Cortex of kidney (tissue), 1 donor: ENCODE measurements at places on chromosomes 12 and 14.

DNA sequence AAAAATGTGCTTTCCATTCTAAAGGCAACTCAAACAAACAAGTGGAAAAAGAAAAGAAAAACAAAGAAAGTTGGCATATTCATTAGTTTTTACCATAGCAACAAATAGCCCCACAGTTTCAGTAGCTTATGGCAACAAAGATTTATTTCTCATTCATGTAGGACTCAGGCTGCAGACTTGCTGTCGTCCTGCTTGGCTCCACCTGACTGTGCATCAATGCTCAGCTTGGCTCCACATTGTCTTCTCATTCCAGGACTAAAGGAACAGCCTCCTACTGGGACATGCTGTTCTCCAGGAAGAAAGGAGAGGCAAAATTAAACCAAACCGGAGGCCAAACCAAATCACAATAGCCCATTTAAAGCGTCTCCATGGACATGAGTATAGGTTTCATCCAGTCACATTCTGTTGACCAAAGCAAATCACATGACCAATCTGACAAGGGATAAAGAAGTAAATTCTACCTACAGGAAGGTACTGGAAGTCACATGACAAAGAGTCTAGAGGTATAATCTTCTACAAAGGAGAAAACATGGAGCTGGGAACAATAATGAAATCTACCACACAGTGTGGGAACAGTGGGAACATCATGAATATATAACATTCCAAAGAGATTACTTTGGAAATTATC, 222.5 kb downstream of the PIK3C2G start:
- DNase-seq: no peak

- no peak for DNase-seq
Measured at GRCh38 chr14:102362084-102362483, 606 bp downstream of the CINP start.

DNA sequence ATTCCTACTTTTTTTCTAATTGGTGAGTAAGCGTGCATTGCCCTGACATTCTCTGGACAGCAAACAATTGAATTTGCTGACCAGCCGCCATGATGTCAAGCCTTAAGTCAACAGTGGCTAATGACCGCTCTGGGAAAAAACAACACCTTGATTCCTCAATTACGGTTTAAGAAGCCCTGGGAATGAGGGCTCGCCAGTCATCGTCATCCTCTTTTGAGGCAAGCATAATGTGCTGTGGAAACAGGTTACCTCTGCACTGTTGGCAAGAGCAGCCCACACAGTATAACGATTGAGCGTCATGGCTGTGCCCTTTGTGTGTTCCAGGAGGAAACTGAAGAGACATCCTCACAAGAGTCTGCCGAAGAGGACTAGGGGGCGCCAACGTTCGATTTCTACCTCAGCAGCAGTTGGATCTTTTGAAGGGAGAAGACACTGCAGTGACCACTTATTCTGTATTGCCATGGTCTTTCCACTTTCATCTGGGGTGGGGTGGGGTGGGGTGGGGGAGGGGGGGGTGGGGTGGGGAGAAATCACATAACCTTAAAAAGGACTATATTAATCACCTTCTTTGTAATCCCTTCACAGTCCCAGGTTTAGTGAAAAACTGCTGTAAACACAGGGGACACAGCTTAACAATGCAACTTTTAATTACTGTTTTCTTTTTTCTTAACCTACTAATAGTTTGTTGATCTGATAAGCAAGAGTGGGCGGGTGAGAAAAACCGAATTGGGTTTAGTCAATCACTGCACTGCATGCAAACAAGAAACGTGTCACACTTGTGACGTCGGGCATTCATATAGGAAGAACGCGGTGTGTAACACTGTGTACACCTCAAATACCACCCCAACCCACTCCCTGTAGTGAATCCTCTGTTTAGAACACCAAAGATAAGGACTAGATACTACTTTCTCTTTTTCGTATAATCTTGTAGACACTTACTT, 138.9 kb downstream of the HMGA2 start:
- DNase-seq: no peak

DNA sequence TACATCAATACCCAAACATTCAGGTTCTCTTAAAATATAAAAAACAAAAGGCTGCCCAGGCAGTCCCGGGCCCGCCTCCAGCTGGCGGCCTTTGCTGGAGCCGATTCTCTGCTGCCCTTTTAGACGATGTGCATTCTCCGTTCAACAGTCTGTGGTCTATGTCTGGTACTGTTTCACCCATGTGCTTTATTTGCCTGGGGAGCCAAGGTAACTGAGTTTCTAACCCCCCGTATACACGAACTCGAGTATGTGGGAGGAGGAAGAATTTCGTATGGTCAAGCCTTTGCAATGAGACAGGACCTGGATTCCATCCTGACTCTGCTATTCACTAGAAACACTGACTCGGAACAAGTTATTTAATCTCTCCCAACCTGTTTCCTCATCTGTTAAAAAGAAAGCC, 54.1 kb upstream of the GPR68 start:
- no peak for DNase-seq

DNA sequence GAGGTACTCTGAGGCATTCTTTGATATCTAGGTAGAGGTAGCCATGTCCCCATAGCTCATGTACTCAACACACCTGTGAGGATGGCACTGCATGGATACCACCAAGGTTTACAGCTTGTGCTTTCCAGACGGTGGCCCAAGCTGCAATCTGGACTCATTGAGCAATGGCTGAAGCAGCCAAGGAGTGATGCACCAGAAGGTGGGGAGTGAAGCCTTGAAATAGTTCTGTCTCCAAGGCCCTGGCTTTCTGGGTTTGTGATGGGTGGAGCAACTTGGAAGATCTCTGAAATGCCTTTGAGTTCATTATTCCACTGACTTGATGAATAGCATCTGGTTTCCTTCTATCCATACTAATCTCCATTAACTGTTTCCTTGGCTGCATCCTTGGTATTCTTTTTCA, 290.0 kb upstream of the NOVA1 start:
- no peak for DNase-seq

DNA sequence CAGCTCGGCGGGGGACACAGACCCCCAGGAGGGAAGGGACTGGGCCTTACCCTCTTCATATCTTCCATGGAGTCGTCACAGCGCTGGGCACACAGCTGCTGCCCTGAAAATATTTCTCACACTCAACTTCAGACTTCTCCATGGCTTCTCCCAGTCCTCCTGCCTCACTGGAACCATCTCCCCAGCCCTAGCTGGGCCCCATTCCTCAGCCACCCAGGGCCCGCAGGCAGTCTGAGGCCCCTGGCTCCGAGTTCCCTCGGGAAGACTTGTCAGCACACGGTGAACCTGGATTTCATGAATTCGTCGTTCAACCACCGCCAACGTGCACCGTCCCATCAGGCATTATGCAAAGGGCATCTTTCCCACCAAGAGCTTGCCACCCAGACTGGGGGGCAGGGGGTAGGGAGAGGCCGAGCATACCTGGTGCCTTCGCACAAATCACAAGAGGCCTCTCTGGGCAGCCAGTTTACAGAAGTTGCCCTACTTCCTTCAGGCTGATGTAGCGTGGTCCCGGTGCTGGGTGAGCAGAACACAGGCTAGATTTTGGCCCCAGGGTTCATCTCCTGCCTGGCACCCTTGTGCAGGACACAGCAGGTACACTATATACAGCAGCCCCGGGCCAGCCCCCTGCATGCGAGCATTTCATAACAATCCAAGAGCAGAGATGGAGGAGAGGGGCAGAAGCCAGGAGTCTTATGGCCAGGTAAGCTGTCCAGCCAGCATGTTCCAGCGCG, 44.2 kb downstream of the LTBP2 start:
- DNase-seq: no peak

GRCh38 chr12:90589956-90590355, 365.0 kb downstream of the CCER1 start:
- DNase-seq: no peak

DNA sequence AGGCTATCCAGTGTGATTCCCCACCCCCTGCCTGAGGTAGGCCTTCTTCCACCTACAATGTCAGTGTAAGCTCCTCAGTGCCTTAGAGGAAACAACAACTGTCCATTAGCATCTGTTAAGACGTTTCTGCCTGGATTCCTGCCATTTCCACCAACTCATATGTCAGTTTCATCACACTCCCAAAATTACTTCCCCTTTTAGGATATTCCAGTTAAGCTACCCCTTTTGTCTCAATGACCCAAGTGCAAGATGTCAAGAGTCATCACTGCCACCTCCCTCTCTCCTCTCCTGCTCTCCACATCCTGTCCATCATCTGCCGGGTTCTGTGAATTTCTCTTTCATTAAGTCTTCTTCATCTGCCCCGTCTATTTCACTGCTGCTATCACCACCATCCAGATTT, 189.4 kb downstream of the DPF3 start:
- DNase-seq: no peak

GRCh38 chr12:54565986-54566544, 16.7 kb downstream of the PDE1B start:
- no peak for DNase-seq

DNA sequence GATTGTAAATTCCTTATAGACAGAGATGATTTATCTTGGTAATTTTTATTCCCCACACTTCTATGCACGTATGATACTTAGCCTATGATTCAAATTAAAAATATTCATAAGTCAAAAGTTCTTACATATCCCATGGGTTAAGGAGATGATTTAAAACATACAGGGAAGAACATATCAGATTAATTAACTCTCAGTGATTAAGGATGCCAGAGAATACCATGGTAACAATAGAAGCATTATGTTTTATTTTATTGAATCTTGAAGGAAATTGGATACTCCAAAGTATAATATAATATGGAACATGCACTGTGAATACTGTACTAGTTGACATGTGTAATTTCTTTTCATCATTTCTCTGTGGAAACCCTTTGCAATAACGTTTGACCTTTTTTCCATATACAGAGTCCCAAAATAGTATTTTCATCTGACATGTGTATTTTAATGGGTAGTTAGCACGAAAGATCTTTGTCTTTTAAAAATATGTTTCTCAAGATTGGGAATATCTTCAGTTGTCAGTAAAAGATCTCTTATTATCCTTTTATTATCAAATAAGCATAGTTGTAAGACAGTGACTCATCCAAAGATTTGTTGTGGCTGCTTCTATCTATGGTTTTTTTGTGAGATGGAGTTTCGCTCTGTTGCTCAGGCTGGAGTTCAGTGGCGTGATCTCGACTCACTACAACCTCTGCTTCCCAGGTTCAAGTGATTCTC, 166.7 kb downstream of the RAD51B start:
- DNase-seq: no peak

DNA sequence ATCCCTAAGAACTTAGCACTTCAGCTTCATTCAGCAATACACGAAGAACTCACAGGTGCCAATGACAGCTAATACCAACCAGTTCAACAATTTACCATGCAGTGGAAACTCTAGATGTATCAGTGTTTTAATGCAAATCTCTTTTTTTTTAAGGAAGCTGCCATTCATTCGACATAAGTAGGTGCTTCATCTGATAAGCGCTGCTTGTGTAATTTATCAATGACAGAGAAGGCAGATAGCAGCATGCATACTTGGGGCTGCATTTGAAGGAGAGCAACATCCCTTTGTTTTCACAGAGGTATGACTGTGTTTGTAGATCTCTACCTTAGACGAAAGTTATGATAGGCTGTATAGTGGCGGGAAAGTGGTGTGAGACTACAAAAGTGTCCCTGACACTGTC, 977.1 kb downstream of the AACS start:
- DNase-seq: no peak

DNA sequence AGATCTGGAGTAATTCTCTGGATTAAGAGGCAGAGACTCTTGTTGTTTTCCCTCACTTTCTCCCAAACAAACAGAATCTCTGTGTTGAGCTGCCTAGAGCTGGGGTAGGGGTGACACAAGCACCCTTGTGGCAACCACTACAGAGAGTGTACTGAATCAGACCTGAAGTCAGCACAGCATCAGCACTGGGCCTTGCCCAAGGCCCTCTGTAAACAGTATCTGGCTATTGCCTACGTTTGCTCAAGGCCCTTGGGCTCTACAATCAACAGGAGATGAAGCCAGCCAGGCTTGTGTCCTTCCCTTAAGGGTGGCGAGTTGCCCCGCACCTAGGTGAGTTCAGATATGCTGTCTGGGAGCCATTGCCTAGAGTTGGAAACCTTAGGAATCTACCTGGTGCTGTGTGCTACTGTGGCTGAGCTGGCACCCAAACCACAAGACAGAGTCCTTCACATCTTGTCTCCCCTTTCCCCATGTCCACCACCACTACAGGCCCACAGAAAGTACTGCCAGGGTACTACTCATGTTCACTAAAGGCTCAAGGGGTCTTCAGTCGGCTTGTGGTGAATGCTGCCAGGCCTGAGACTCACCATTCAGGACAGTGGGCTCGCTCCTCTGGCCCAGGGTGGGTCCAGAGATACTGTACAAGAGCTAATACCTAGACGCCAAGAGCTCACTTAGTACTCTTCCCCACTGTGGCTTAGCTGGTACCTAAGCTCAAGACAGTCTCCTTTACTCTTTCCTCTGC, 206.8 kb downstream of the SYNE2 start:
- DNase-seq: no peak

DNA sequence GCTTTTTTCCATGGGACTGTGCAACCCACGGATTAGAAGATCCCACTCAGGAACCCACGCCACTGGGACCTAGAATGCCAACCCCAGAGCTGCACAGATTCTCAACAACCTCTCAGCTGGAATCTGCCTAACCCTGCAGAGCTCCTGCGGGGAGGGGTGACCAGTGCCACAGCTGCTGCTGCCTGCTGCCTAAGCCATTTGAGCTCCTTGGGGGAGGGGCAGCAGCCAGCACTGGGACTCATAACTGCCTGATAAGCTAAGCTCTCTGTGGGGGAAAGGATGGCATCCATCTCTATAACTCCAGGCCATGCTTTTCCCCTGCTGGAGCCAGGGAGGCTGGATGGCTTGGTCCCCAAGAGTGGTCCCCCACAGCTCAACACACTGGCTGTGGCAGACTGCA, 182.8 kb downstream of the SLC5A8 start:
- no peak for DNase-seq

GRCh38 chr14:77025744-77026165, 2.8 kb downstream of the IRF2BPL start:
- no peak for DNase-seq
